ENCODE measurements at places on chromosomes 3 and 15.

DNA sequence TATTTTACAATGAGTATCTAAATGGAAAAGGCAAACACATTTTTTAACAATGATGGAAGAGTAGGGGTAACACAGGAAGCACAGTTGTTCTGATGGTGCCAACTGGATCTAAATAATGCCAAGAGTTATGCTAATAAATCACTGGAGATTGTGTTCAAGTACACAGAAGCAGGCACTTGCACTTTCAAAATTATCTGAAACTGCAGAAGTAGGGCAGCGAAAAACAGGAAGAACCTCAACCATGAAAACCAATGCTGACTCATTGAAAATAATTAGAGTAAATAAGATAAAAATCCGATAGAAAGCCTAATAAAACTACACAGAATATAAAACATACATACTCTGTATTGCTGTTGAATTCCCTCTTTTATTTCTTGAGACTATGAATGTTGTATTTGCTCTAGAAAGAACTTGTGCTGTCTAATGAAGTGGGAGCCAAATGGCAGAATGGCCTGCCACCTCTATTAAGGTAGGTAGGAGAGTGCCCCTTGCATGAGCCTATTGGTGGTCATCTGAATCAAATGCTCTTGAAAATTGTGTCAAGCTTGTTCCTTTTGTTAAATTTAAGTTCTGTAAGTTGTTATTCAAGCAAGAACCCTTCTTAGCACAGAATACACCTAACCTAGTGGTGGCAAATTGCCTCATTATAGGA, 93.7 kb downstream of the ABI3BP start:
- no peak for DNase-seq

GRCh38 chr15:24756101-24756500, 80.5 kb downstream of the NPAP1 start:
- DNase-seq, result no peak

GRCh38 chr15:32889214-32889613, 171.4 kb downstream of the GREM1 start:
- no peak for DNase-seq

- no peak for DNase-seq
These were observed 10.6 kb upstream of the LEO1 start for GRCh38 chr15:51982013-51982769.
